Activated CD8-positive, alpha-beta memory T cell treated with anti-CD3 and anti-CD28 coated beads for 1 hour (primary cell): ENCODE measurements at places on chromosomes 7 and 10.

- DNase-seq: no peak
Measured at GRCh38 chr7:86598311-86598710, 45.4 kb upstream of the GRM3 start.

DNA sequence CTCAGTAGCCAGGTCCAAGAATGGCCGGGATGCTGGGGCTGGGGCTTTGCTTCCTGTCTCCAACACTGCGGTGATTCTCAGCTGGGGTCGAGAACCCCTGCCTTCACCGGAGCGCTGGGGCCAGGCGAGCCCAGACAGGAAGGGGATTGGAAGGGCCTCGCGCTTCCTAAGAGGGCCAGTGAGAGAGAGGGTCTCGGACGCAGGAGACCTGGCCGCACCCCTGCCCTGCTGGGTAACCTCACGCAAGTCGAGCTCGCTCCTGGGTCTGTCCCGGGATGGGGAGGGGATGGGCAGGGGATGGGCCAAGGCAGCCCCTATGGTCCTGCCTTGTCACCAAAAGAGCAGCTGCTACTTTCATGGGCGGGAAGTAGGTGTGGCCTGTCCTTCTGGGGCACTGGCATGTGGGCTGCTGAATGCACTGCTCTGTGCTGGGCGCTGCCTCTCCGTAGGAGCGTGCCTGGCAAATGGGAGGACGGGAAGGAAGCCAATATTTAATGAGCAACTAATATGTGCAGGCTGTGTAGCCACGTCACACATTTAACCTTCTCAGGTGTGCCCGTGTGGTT lies 20.0 kb downstream of the KCNK18 start:
- DNase-seq: no peak

DNA sequence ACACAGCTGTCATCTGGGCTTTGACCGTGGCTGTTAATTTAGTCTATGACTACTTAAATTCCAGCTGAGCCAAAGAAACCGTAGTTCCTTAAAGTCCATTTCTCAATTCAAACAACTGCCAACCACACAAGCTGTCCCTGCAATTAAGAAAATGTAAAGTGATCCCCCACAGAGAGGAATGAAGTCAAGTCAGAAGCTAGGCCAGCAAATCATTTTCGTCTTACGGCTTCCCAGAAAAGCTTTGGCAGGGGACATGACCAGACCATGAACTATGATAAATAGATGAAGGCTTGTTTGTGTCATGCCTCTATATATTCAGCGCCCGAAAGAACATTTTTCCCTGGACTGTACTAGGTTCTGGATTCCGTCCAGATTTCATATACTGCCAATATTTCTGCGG lies 54.6 kb downstream of the HACD1 start:
- no peak for DNase-seq

DNA sequence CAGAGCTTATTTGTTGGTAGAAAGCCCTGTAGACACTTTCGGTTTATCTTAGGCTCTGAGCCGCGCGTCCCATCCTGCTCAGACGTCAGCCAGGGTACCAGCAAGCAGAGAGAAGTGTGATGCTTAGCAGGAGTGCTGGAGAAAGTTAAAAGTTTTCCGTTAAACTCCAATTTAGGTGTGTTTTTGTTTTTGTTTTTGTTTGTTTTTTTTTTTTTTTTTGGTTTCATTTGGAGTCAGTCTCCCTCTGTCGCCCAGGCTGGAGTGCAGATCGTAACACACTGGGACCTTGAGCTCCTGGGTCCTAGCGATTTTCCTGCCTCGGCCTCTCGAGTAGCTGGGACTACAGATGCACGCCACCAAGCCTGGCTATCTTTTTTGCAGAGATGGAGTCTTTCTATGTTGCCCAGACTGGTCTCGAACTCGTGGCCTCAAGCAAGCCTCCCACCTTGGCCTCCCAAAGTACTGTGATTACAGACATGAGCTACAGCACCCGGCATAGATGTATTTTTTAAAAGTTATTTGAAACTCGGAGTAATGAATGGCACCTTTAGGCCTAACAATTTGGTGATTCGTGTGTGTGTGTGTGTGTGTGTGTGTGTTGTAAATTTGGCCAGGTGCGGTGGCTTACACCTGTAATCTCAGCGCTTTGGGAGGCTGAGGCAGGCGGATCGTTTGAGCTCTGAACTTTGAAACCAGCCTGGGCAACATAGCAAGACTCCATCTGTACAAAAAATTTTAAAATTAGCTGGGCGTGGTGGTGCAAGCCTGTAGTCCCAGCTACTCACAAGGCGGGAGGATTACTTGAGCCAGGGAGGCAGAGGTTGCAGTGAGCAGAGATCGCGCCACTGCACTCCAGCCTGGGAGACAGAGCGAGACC lies 1.3 kb upstream of the HIP1 start:
- DNase-seq: no peak

GRCh38 chr10:12960941-12961340 lies 40.6 kb downstream of the CCDC3 start:
- no peak for DNase-seq

DNA sequence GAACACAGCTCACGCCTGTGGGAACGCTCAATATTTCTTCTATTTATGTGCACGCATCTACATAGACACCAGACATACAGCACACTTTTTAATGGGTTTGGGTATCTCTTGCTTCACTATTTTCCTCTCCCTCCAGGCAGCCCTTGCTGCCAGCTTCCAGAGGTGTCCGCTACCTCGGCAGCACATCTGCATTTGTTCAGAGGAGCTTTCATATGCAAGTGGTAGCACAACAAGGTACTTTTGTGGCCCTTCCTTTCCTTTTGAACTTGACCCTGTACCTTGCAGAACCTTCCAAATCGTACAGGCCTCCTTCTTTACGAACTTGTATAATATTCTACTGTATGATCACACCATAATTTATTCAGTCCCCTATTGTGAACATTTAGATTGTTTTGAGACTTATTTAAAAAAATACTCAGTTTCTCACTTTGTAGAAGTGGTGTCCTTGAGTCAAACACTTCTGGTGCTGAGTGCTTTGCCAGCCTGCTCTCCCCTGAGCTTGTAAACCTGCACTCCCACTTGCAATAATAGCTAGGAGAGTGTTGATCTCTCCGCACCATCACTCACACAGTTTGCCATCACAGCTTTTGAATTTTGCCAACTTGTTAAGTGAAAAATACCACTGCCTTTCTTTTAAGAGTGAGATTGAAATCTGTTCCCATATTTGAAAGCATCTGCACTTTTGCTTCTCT lies 106.0 kb upstream of the ZNF32 start:
- no peak for DNase-seq

DNA sequence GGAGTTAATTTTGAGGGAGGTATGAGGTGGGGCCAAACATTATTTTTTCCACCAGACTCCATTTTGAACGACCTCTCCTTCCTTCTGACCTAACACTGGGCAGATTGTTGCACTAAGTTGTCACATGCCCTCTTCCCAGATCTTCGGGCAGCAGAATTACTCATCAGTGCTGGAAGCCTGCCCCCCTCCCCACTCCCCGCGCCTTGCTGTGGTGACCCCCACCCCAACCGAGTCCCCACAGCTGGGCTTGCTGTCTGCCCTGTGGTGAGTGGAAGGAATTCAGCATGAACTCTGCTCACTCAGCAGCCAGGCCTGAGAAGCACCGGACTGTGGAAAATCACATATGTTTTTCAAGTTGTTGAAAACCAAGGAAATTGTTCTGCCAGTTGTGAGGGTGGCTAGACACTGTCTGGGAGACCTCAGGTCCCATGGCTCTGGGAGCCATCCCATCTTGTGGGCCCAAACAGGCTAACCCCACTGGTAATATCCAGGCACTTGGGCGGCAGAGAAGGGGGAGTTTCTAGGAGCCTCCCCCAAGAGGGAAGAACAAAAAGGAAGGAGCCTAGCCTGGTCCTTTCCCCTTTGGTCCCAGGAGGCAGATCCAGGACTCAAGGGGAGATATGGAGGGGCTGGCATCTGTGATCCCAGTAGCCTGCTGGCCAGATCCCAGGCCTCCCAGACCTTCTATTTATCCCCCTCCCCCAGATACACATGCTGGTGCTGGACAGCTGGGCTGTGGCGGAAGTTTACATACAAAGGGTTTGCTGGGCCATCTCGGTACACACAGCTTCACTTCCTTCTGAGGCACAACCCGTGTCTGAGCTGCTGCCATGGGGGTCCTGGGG lies 3.5 kb upstream of the AEBP1 start:
- DNase-seq: no peak

- DNase-seq: no peak
Measured at GRCh38 chr10:80290474-80291220, 1.2 kb upstream of the MAT1A start.
